ENCODE measurements at places on chromosomes 6 and 20.
A peak's percentile ranks its signal among the peaks of the same experiment; 100 is the strongest.

DNA sequence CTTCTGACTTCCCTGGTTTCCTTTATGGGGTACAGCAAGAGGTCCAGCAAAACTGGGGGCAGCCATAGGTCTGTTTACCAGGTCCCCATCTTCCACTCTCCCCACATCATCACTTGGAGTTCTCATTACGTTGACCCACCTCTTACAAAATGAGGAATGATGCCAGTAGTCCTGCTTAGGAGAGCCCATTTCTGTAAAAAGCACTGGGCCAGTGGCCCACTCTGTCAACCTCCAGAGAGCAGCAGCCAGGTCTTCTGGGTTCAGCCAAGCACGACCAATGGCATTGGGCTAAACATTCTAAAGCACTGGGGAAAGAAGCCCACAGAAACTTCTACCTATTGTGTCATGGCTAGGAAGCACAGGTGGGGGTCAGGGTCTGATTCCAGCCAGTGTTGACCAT lies 13.9 kb downstream of the ZC3H12D start:
- DNase-seq: no peak

DNA sequence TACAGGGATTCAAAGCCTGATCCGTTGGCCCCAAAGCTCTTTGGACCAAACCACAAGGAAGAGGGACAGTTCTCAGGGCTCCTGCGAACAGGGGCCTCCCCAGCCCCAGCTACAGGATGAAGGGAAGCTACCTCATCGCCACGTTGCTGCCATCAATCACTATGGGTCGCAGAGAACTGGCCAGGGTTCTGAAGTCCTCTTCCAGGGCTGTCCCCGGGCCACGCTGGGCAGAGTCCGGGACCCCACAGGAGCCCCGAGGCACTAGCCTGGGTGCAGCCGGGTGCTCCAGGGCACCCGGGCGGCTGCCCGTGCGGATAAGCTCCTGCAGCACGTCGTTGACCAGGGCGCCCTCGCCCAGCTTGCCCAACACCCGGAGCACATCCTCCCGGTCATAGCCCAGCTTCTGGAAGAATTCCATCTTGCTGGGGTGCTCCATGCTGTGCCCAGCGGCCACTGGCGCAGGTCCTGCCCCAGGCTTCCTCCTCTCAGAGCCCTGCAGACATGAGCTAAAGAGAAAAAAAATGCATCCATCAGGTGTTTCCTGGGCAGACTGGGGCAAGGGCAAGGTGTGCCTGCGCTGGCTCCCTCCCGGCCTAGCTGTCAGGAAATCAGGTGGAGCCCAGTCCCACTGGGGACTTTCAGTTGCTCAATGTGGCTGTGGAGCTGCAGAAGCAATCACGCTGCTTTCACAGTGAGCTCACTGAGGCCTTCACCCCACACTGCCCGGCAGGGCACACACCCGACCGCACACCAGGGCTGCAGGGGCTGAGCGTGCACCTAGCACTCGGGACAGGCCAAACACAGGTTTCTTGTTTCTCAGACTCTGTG lies 10.5 kb downstream of the ZC3H12D start:
- no peak for DNase-seq

- no peak for DNase-seq
Measured at GRCh38 chr6:27091661-27092315, 155.7 kb upstream of the PRSS16 start.

GRCh38 chr6:7675353-7675945 lies 50.5 kb upstream of the BMP6 start:
- DNase-seq: no peak

- peak; percentile 5 for DNase-seq
Measured at GRCh38 chr20:584161-584970, 25.7 kb downstream of the TCF15 start.

DNA sequence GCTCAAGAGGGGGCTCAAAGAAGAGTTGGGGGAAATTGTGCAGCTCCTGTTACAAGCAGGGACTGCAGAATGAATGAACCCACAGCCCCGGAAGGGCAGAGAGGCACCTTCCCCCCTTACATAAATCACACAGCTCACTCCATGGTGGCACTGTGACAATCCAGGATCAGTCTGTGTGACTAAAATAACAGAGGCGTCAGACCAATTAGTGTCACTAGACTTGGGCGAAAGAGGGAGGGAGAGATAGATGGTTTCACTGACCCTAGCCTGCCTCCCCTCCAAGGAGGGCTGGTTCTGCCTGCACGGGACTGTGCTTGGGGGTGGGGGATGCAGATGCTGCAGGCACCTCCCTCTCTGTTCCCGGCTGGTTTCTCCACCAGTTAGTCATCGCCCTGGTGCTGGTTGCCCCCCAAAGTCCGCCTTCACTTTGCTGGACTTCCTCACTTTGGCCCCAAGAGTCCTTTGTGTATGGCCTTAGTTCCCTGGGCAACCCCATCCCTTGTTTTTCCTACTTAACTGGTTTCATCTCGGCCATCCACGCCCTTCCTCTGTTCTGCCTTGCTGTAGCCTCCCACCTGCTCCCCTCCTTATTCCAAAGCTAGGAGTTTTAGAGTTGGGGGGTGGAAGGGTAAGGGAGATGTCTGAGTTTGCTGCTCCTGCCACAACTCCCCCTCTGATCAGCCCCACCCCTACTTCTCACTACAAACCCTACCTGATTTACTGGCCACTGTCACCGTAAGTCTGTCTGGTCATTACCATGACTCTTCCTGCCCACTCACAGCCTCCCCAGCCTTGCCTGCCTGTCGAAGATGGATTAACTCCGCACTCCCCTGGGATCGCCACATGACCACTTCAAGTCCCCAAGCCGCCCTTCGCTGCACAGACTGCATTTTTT lies 17.7 kb downstream of the CCDC167 start:
- no peak for DNase-seq

DNA sequence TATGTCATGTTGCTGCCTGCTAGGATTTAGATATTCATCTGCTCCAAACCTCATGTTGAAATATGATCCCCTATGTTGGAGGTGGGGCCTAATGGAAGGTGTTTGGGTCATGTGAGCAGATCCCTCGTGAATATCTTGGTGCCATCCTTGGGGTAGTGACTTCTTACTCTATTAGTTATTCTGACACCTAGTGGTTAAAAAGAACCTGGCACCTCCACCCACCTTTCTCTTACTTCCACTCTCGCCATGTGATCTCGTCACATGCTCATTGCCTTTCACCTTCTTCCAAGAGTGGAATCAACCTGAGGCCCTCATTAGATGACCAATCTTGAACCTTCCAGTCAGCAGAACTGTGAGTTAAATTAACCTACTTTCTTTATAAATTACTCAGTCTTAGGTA lies 549.4 kb upstream of the SYNCRIP start:
- DNase-seq: no peak

GRCh38 chr6:41805830-41806774 lies 18.6 kb downstream of the TOMM6 start:
- no peak for DNase-seq

GRCh38 chr6:75605635-75606034 lies 4.0 kb downstream of the SENP6 start:
- DNase-seq: no peak

DNA sequence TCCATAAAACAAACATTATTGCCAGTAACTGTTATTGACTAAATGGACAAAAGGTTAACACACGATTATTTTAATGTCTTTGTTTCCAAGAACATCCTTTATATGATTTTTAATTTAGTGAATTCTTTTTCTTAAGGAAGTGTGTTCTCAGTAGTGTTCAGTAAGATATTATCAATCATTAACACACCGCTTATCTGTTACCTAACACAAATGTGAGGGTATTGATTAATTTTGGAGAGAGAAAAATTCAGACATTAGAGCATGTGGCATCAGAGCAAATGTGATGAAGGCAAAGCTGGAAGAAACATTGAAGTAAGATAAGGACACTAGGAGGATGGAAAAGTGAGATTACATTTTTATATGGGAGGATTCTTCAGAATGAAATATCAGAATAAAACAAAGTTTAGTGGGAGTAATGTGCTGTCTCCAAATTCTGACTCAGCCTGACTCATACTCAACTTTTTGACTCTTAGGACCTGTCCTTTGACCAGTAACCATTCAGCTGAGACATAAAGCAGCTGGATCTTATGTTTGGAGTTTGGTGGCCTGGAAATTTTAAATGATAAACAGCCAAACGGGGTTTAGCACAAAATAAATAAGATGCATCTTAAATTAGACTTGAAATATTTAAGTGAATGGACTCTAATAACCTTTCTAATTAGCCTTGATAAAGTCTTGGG lies 348.6 kb downstream of the CD109 start:
- no peak for DNase-seq

GRCh38 chr6:36829919-36830544 lies 9.2 kb downstream of the CPNE5 start:
- no peak for DNase-seq

- no peak for DNase-seq
Measured at GRCh38 chr6:82240186-82240585, 7.4 kb downstream of the IBTK start.

DNA sequence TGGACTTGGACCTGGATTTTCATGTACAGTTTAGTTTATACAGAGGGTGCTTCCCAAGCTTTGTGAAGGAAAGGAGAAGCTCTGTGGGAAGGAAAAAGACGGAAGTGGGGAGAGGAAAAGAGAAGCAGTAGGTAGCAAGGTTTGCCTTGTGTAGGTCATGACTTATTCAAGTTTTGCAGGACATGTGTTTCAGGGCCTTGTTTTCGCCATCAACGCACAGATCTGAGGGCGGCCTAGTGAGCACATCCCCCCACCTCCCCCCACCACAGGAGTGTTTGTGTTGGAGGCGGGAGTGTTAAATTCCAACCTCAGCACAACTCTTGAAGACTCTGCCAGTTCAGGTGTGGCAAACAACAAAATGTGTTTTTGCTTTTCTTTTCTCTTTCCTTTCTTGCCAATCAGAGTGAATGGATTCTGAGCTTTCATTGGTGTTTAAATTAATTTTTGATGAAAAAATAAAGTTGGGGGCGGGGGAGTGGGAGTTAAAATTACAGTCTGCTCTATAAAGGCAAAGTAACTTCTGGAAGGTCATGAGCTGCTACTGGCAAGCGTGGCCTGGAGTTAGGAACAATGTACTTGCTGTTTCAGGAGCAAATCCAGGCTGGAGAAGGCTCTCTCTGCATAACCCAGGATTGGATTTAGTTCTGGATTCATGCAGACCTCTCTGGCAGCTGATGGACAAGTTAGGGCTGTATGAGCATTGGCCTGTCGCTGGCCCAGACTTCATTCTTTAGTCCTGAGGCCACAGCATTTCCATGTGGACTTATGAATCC lies 338.5 kb downstream of the CD83 start:
- DNase-seq: no peak

GRCh38 chr6:17932330-17932852 lies 55.0 kb downstream of the KIF13A start:
- DNase-seq: no peak

DNA sequence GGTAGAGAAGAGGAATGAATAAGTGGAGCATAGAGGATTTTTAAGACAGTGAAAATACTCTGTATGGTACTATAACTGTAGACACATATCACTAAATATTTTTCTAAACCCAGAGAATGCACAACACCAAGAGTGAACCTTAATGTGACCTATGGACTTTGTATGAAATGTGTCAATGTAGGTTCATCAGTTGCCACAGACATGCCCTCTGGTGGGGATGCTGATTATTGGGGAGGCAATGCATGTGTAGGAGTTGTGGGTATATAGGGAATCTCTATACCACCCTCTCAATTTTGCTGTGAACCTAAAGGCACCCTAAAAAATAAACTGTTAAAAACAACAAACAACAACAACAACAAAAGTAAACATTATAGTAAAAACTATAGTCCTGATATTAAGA lies 293.7 kb downstream of the RNF144B start:
- no peak for DNase-seq

GRCh38 chr20:63945921-63946920 lies 10.0 kb downstream of the UCKL1 start:
- no peak for DNase-seq

GRCh38 chr6:32920715-32921114 lies 20.1 kb downstream of the HLA-DMB start:
- DNase-seq: no peak

GRCh38 chr6:3561725-3562124 lies 104.9 kb upstream of the SLC22A23 start:
- no peak for DNase-seq

DNA sequence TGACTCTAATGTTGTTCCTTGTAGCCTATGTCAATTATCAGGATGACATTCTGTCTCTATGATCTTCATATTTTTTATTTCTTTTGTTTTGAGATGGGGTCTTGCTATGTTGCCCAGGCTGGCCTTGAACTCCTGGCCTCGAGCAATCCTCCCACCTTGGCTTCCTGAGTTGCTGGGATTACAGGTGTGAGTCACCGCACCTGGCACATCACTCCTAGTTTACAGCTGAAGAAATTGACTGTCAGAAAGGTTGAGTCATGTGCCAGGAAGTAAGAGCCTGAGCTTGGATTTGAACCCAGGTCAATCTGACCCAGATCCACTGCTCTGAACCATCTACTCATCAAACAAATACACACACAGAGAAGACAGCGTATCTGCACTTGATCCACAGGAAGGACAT lies 14.4 kb downstream of the PPP1R3G start:
- DNase-seq: no peak

DNA sequence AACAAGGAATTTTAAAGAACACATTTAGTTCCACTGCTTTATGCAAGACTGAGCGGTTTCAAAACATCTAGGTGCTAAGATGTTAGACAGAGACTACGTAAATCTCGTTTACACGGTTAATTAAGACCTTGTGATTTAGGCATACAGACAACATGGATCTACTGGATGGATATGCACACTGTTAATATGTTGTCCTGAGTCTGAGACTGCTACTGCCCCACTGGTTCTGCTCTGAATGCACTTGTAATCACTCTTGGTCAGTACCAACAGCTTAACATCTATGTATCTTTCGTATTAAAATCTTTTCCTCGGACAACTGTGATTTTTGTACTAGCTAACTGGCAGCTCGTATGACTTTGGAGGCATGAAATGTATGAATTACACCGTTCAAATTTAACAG lies 3.1 kb downstream of the MAN1A1 start:
- no peak for DNase-seq

- no peak for DNase-seq
Measured at GRCh38 chr20:301886-302848, 4.8 kb downstream of the ZCCHC3 start.

- no peak for DNase-seq
Measured at GRCh38 chr6:135087803-135088202, 33.2 kb upstream of the HBS1L start.

DNA sequence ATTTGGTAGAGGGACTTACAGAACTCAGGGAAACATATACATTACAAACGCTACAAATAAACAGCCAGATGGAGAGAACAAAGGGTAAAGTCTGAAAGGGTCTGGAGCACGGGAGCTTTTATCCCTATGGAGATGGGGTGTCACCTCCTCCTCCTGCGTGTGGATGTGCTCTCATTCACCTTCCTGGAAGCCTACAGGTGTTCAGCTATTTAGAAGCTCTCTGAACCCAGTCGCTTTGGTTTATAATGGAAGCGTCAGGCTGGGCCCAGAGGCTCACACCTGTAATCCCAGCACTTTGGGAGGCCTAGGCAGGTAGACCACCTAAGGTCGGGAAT lies 17.7 kb upstream of the ITCH start:
- DNase-seq: no peak

DNA sequence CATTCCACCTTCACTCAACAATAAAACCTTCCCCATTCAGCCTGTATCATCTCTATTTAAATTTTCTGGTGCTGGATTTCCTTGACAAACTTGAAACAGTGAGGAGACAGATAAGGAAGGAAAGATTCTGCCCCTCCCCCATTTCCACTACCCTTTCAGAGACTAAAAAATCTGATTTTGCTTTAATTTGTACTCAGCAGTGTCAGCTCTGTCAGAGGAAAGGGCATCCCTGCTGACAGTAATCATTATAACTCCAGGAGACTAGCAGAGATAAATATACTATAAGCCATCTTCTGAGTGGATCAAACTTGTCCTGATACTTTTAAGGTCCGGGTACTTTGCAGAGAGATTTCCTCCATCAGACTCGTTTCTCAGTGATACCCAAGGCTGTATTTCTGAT lies 155.6 kb downstream of the SAMD5 start:
- DNase-seq: no peak

GRCh38 chr6:26360451-26361416 lies 4.3 kb upstream of the BTN3A2 start:
- DNase-seq: no peak
